ENCODE measurements at places on chromosomes 3 and 15.

- DNase-seq, result no peak
These were observed 933.1 kb downstream of the EPHA3 start for GRCh38 chr3:90040554-90040953.

GRCh38 chr3:94137377-94137776, 74.5 kb downstream of the NSUN3 start:
- DNase-seq, result no peak

- no peak for DNase-seq
These were observed 1.7 kb upstream of the CCR8 start for GRCh38 chr3:39327746-39328349.

DNA sequence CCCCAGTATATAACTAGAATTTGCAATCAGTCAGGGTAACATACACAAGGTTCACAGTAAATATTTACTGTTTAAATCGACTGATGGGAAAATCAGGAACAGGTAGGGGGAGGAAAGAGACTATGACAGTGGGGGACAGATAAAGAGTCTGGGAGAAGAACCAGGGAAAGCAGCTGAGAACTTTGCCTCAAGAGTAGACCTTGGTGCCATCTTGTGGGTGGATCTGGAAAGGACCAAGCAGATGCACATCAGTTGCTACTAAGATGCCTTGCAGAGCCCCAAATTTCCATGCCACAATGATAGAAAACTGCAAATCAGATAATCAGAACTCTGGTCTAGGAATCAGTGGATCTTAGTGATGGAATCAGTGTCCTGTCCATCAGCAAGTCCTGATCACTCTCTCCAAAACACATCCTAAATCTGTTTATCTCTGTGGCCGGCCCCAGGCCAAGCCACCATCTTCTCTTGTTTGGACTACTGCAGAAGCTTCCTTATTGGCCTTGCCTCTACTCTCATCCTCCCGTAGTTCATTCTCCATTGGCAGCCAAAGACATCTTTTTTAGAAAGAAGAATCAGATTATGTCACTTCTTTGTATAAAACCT, 62.7 kb downstream of the PDE8A start:
- DNase-seq, result peak; percentile 83

GRCh38 chr3:38038447-38038911, 529 bp upstream of the DLEC1 start:
- DNase-seq, result no peak

- no peak for DNase-seq
These were observed at the start of gene MDFIC2 for GRCh38 chr3:70312336-70312735. Gene MDFIC2 (minus strand): TSS chr3:70312638. CDS start chr3:70311973, 665 bp downstream.

All from HT-29 (cell line).